K562 (cell line): ENCODE measurements at places on chromosomes 5 and 9.

GRCh38 chr5:177997846-177998245 is 1.8 kb upstream of the PROP1 start:
- no peak for DNase-seq

DNA sequence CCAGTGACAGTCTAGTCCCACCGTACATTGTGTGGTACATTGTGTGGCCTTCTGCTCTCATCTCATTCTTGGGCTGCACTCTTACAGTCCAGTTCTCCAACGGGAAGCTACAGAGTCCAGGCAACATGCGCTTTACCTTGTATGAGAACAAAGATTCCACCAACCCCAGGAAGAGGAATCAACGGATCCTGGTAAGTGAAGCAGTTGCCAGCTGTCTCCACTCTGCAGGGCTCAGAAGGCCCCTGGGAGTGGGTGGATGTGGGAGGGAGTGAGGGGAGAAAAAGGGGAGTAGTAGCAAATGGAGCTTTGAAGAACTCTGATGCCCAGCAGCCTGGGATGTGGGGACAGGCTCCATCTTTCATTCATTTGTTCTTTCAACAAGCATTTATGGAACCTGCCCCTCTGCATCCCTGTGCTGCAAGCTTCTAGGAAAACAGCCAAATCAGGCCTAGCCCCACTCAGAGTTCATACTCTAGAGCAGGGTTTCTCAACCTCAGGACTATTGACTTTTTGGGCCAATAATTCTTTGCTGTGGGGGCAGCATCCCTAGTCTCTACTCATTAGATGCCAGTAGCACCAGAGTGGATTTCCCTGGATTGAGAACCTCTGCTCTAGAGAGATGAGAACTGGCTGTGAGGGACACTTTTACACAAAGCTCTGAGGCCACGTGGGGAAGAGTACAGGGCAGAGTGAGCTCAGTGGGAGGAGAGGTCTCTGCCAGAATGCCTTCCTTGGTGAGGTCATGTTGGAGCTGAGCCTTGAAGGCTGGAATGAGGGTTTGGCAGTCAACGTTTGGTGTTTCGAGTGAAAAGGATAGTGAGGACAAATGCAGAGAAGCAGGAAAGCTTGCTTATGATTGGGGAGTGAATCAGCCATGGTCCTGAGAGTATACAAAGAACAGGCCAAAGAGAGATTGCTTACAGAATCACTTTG is 1.1 kb downstream of the POLR1E start:
- DNase-seq = peak; percentile 22

GRCh38 chr5:33837301-33837700 is 54.5 kb downstream of the ADAMTS12 start:
- no peak for DNase-seq

DNA sequence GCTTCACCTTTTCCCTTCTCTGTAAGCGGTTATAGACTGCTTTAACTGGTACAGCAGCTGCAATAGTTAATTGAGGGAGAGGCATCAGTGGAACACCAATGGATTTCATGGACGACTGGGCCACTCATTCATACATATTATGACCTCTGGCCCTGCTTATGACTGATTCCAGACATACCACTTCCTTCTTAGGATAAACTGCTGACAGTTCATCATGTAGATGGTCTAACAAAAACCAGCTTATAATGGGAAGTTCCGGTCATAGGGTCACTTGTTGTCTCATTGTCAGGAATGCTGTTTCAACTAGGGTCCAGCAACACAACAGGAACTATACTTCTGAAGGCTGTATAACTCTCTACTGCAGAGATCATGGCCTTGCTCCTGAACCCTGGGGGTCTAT is 265.2 kb upstream of the RASA1 start:
- DNase-seq = no peak

- peak; percentile 59 for DNase-seq
Measured at GRCh38 chr5:40834391-40834848, 602 bp downstream of the RPL37 start.

DNA sequence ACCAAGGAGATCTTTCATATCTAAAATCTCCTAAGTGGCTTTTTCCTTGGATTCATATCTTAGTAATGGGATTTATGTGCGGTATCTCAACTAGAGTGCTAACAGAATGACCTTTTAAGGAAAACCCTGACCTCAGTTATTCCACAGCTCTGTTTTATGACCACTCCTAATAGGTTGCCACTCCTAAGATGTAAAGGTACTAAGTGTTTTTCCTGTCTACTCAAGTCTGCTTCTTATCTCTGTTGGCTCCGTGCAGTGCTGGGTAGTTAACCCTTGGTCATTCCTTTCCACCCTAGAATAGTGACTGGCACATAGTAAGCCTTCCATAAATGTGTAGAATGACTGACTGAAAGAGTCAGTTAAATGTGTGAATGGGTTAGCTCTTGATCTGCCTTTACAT is 161.4 kb downstream of the DOCK2 start:
- DNase-seq = no peak

- no peak for DNase-seq
Measured at GRCh38 chr5:138573949-138574670, 1.1 kb downstream of the HSPA9 start.

DNA sequence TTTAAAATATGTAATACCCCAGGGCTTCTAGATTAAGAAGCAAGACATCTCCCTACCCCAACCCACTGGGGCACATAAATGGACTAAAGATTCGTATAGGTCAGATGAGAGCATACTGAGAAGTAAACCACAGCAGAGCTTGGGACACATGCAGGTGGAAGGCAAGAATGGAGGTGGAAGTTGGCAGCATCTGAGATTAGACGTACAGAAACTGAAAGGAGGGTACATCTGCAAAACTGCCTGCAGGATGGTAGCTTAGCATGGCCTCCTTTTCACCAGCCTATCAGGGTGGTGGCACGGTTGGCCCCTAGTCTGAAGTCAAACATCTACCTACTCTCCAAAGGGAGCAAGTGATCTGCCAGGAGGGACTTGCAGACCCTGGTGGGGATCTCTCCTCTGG is 181.8 kb downstream of the TSSK1B start:
- no peak for DNase-seq

- DNase-seq = no peak
Measured at GRCh38 chr5:179805070-179805528, 1.6 kb downstream of the MGAT4B start.

GRCh38 chr5:110968246-110969005 is 103.1 kb upstream of the TSLP start:
- DNase-seq = no peak

DNA sequence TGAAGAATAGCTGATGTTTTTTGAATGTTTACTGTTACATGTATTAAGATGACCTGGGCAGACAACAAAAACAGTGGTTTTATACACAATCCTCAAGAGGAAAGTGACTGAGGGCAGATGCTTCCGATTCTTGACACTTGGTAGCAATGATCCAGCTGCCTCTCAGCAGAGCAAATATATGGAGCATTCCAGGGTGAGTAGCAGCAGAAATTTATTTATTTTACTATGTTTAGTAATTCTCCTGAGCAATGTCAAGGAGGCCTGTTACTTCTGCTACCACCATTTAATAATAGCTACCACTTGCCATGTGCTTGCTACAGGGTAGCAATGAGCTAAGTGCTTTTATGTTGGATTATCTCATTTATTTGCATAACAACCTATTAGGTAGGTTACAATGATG is 69.1 kb upstream of the NR3C1 start:
- no peak for DNase-seq

DNA sequence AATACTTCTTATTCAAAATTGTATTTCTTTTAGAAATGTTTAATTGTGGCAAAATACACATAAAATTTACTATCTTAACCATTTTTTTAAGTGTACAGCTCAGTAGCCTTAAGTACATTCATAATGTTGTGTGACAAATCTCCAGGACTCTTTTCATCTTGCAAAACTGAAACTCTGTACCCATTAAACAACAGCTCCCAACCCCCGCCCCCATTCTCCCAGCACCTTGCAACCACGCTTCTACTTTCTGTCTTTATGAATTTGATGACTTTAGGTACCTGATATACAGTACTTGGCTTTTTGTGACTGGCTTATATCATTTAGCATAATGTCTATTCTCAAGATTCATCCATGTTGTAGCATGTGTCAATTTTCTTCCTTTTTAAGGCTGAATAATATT is 2.8 kb upstream of the IL5 start:
- DNase-seq = no peak

DNA sequence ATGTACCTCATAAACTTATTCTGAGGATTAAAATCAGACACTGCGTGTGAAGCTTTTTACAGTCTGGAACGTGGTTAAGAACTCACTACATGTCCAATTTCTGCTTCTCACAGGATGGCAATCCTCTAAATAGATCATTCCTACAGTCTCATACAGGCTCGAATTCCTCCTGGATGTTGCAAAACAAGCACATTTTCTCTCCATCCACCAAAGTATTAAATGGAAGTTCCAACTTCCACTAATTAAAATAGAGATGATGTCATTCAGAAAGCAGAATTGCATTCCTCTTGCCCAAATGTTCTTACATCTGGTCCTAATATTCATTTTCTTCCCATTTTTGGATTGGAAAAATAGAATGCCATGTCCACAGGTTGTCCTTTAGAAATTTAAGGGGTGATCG is 145.5 kb upstream of the PCA3 start:
- no peak for DNase-seq
